Renal cortex interstitium (tissue), 15 donors: ENCODE measurements at places on chromosomes 3 and 15.
A peak's percentile ranks its signal among the peaks of the same experiment; 100 is the strongest.

DNA sequence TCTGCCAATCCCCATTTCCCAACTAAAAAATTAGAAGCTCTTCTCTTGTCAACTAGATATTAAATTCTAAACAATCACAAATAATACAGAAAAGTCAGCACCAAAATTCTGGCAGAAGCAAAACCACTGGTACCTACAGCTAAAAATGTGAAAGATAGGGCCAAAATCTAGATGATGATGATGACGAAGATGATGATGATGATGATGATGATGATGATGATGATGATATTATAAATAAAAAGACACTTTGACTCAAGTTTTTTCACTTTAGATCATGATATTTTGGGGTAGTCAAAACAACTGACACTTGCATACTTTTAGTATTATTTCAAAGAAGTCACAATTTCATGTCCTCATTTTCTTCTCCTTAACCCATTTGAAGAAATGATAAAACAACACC lies 470.1 kb upstream of the NR2F2 start:
- no peak for DNase-seq

DNA sequence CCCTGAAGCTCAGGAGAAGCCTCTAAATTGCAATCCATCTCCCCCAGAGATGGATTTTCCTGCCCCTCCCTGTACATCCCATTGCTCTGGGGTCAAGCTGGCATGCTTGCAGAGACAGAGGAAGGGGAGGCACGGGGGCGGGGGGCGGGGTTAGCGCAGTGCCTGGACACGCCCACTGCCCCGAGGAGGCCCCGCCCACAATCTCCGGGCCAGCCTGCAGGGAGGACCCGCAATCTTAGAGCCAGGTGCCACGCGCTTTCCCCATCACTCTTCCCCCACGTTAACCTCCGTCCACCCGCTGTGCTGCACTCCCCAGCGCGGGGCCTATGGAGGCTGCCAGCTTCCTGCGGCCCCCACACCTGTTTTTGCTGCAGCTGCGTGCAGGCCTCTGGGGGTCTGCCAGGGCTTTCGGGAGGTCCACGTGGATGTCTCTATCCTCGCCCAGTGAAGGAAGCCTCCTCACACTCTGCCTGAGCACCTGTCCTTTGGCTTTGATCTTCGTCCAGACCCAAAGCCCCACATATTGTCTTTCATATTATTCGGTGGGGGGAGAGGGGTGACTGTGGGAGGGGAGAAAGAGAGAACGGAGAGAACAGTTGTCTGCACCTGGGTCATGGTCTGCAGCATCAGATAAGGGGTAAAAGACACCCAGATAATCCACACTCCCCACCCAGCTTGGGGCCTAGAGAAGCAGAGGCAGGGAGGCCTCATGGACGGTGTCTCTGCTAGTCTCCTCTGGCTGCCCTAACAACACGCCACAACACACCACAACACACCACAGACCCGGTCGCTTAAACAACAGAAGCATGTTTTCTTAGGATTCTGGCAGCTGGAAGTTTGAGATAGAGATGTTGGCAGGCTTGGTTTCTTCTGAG lies 118.0 kb upstream of the MEF2A start:
- DNase-seq: no peak

DNA sequence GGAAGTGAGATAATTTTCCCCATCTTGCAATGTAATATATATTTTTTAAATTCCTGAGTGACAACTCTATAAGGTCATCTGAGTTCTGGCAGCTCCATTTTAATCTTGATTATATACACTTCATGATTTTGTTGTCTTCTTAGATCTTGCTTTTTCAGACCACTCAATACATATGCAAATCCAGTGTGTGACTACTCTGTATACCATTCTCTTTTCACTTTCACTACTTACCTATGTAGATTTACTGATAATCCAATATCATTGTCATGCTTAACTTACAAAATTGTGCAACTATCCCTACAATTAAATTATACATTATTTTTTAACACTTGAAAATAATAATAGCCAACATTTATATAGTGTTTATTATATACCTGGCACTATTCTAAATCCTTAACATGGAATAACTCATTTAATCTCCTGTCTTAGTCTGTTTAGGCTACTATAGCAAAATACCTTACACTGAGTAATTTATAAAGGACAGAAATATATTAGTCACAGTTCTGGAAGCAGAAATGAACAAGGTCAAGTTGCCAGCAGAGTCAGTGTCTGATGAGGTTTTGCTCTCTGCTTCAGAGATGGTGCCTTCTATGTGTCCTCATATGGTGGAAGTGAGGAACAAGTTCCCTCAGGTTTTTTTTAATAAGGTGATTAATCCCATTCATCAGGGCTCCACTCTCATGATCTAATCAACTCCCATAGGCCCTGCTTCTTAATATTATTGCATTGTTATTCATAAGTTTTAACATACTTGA lies 338.5 kb downstream of the TUSC7 start:
- no peak for DNase-seq

DNA sequence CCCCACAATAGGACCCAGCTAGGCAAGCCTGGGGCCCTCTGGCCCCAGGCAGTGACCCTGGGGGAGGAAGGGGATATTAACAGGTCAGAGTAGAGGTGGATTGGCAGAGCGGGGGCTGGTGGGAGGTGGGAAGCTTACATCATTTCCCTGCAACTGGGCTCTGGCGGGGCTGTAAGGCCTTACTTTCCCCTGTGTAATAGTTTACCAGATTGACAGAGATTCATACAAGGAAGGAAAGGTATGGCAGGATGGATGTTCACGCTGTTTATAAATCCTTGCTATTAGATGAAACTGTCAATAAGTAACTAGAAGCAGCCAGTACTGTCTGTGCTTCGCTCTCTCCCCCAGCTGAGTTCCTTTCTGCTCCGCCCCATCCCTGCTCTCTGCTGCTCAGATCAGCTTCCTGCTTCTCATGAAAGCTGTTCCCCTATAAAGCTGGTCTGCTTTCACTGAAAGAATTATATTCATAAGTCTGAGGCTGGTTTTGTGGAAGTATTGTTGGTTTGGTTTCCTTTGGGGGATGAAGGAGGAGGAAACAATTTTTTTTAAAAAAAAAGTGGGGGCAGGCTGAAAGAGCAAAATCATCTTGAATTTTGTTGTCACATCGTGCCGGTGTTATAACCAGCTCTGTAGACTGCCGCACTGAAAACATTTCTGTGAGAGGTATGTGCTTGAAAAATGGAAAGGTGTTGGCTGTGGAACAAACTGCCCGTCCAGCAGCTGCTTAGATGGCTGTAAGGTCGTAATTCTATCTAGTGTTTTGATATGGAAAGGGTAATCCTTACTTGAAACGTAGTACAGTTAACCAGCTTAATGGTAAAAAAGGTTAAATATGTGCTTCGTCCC lies 76.4 kb downstream of the BBX start:
- peak; percentile 41 for DNase-seq

- DNase-seq: no peak
These were observed 569.0 kb downstream of the TUSC7 start for GRCh38 chr3:117278424-117279190.

DNA sequence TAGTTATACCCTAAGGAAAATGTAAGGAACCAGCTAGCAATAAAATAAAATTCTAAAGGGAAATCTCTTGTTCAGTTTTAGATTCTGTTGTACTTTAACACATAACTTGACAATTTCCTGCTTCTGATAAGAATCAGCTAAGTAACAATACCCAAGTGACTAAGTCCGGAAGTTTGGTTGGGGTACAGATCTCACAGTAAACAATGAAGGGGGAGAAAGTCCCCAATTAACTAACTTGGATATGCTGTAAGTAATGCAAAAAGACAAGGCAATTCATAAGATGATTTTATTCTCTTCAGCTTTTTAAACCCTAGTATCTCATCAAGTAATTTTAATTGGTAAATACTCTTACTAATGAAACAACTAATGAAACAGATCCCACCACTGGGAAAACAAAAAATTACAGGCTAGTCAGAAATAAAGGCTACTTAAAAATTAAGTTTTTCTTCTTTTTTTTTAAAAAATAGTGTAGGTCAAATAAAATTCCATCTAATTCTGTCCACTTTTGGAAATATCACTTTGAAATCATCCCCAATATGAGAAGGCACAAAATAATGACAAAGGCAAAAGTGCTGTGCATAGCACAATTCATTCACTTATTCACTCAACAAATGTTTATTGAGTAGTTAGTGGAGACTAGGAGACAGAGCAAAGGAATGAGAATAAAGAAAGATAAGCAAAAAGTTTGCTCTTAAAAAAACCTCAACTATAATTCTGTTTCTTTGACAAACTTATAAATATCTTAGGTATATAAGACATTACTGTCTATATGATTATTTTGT lies 37.8 kb upstream of the IL20RB start:
- DNase-seq: no peak

GRCh38 chr3:173954647-173955046 lies 557.1 kb downstream of the NLGN1 start:
- DNase-seq: no peak

- no peak for DNase-seq
These were observed 46.6 kb upstream of the RASGRP1 start for GRCh38 chr15:38611228-38611627.

GRCh38 chr3:134211797-134212196 lies 38.9 kb downstream of the RYK start:
- no peak for DNase-seq

GRCh38 chr3:42476225-42477125 lies 26.0 kb upstream of the VIPR1 start:
- no peak for DNase-seq

- no peak for DNase-seq
These were observed 43.4 kb upstream of the PCSK6 start for GRCh38 chr15:101532865-101533264.

DNA sequence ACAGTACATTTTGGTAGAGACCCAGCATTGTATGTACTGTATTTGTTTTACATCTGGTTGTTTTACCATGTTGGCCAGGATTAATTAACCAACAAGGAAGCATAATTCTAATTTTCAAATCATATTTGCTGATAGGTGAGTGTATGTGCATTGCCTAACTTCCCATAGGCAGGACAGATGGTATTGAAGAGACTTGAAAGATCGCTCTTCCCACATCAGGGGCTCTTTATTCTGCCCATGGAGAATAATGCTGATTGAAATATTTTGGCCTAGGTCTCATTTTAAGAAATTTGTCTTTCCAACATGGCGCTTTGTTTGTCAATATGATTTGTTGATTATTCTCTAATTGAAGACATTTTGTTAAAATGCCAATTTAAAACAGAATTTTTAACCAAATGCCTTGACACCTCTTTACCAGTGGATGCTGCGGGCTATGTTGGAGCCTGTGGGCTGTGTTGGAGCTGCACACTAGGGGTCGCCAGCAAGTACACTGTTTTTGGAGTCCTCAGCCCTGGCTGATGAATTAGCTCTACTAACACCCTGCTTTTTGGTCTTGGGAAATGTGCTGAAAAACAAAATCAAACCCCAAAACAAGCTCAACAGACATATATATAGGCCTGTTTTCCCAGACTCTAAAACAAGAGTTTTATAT lies 5.3 kb downstream of the P2RY12 start:
- no peak for DNase-seq

DNA sequence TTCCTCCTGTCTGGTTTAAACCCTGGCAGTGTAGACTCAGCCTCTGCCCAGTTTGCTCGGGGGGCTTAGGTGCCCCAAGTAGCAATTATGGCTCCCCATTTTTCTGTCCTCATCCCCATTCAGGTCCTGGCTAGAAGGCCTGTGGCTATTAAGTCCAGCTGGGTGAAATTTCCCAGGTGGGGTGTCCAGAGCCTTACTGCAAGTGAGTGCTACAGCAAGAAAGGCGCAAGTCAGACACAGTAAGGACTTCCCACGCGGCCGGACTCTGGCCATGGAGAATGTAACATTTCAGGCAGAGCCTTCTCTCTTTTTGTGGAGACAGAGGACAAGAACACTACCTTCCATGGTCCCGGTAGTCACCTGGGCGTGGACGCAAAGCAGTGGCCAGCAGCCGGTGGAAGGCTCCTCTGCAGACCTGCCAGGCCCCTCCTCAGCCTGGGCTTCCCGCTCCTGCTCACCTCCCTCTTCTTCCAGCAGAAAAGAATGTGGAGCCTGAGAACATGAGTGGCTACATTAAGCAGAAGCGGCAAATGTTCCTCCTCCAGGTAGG lies 23.3 kb downstream of the CFAP100 start:
- no peak for DNase-seq

DNA sequence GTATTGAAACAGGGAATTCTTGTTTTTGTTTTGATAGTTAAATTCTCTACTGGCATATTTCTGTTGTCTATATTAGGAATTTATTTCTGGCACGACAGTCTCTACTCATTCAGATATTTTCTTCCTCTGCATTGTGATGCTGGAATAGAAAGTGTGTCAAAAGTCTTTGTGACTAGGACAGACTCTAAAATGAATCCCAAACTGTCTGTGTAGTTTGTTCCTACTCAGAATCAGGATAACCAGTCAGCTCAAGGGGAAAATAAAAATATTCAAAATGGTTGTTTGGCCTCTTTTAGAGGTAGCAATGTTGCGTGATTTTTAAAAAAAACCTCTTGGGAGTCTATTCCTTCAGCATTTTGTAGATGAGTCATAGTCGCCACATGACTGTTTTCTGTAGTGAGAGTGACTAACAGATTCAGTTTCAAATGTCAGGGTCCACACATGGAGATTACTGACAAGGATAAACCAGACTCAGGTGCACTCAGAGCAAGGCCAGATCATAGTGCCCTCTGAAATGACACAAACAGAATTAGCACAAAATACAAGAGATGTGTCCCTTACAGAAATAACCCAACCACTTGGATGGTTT lies 13.1 kb downstream of the SLC7A14 start:
- no peak for DNase-seq

GRCh38 chr3:129230311-129231019 lies 18.9 kb upstream of the COPG1 start:
- DNase-seq: no peak

DNA sequence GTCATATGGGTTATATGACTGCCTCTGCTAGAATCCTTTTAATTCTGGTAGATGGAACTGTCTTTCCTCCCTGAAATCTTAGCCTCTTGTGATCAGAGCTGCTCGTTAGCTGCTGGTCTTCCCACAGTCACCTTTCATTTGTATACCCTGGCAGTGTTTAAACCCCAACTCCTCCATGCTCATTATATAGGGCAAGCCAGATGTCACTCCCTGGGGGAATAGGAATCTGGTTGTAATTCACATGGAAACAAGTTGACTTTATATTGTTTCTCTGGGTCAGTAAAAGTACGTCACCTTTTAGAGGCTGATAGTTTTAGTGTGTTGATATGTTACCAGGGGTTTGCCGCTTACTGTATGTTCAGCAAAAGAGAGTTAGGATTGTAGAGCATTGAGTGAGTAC lies 103.5 kb downstream of the ITPR1 start:
- DNase-seq: peak; percentile 52

GRCh38 chr3:36824443-36824842 lies 60.1 kb upstream of the DCLK3 start:
- DNase-seq: no peak

DNA sequence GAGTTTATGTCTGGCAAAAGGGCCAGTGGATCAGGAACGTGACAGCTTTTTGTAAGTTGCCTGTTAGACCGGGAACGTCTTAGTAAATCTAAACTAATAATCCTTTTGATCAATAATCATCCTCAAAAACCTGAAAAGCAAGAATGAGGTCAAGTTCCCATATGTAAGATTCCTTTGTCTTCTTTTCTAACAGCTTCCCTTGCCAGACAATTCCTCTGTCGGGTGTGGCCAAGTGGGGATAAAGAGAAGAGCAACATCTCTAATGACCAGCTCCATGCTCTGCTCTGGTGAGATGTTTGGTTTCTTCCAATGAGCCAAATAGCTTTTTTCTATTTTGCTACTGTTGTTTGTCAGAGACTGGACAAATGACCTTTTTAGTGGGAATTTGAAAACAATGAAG lies 19.8 kb downstream of the FANCD2OS start:
- no peak for DNase-seq
